Activated CD4-positive, CD25-positive, alpha-beta regulatory T cell treated with anti-CD3 and anti-CD28 coated beads, Interleukin-2, amount 50 U/mL, for 16 hours (primary cell): ENCODE measurements at places on chromosomes 2 and 18.

DNA sequence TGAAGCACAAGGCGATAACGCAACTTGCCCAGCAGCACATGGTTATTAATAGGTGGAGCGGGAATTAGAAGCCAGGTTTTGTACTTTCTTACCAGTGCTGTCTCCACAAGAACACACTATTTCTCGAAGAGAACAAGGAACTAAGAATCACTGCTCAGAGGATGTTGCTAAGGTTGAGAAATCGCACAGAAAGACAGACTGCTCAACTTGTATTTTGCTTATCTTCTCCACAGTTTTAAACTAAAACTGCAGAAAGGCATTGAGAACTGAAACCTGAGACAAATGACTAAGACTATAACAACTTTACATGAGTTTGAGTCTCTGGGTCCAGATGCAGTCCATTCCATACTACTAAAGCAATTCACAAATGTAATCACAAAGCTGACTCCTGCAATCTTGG is 6.2 kb downstream of the PRKD3 start:
- DNase-seq = no peak

GRCh38 chr18:78860117-78860516 is 119.5 kb upstream of the SALL3 start:
- no peak for DNase-seq

DNA sequence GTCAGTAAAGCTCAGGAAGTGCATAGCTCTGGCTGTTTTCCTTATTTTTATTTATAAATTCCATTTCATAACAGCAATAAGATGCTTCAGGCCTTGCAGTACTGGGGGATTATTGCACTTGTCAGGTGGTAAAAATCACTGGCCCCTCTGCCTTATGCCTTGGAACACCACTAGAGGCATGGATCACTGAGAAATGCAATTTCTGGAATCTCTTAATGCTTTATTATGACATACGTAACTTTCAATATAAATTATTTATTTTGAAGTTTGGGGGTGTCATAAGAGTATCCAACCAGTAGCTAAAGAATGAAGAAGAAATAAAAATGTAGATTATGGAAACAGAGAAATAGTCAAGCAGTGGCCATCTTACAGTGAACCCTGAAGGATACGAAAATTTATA is 183.1 kb downstream of the FIGN start:
- no peak for DNase-seq

- no peak for DNase-seq
Observed at GRCh38 chr18:3454365-3455089, 4.6 kb downstream of the TGIF1 start.

DNA sequence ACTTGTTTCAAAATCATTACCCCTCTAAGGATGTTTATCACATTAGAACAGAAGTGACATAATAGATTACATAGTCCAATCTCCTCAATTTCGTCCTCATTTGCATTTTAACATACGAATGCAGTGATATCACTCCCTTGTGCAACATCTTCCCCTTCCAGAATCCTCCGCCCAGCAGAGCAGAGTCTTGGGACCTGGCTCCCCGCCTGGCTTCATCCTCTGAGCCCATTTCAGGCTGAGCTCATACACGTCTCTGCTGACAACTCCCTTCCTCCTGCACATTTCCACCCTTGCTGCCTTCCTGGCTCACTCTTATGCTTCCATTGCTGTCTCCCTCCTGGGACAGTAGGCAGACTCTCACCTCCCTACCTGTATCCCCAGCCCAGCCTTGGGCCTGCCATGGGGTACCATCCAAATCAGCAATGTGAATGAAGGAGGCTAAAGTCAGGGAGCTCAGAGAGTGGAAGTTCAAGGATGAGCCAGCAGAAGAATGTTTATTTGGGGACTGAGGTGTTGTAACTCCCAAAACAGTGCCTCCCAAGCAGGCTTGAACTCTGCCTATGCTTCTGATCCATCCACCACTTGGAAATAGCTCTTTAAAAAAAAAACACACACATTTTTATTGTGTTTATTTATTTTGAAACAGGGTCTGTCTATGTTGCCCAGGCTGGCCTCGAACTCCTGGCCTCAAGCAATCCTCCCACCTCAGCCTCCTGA is 165.2 kb downstream of the TMEM200C start:
- no peak for DNase-seq

DNA sequence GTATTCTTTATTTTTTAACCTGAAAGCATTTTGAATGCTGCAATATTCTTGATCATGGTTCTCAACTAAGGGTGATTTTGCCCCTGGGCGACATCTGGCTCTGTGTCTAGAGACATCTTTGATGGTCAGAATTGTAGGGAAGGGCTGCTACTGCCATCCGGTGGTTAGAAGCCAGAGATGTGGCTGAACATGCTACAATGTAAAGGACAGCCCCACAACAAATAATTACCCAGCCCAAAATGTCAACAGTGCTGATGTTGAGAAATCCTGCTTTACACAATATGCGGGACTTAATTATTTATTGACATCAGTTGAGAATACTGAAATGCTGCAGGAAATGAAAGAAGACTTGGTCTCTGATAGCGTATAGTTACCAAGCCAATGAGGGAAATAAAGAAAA is 37.5 kb upstream of the SERPINB2 start:
- no peak for DNase-seq

DNA sequence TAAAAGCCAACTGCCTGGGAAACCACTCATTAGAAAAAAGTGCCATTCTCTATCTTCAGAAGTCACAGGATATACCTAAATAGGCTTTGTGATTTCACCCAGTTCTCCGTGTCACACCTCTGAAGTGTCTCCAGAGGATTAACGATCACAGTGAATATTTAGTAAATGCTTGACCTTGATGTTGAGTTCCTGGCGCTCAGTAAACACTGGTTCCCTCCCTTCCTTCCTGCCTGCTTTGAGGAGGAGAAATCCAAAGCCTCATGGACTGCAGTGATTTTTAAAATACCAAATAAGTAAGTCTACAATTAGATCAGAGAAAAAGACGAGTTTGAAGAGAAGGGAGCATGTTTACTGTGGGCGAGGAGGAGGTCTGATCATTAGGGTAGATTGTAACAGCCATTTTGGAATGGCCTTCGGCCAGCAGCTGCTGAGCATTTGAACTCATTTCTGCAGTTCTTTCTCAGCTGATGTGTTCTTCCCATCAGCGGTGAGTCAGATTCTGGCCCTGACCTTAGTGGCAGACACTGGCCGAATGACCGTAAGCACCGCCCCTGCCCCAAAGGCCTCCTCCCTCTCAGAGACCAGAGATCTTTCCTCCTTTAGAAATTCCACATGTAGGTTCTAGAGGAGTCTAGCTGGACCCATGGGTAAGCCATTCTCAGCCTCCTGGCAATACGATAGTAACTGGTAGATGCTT is 62.1 kb upstream of the SLC16A14 start:
- DNase-seq = no peak

DNA sequence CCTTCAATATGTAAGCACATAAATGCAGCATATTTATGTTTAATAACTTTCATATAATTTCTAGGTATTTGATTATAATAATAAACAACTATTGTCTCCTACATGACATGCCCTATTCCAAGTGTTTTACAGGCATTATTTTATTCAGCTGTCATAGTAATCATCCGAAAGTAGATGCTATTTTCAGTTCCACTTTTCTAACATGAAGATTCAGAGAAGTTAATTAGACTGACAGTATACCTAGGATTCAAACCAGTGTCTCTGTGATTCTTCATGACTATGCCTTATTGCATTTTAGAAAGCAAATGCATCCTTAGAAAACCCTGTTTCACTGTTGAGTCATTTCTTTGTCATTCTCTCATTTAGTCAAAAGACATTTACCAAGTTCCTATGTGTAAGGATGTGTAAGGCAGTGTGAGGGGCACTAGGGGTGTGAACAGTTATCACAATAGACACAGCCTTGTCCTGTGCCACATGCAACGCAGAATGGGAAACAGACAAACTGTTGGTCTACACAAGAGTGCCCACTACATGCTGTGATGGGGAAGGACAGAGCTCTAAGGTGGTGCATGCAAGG is 79.8 kb downstream of the DTNA start:
- DNase-seq = no peak

DNA sequence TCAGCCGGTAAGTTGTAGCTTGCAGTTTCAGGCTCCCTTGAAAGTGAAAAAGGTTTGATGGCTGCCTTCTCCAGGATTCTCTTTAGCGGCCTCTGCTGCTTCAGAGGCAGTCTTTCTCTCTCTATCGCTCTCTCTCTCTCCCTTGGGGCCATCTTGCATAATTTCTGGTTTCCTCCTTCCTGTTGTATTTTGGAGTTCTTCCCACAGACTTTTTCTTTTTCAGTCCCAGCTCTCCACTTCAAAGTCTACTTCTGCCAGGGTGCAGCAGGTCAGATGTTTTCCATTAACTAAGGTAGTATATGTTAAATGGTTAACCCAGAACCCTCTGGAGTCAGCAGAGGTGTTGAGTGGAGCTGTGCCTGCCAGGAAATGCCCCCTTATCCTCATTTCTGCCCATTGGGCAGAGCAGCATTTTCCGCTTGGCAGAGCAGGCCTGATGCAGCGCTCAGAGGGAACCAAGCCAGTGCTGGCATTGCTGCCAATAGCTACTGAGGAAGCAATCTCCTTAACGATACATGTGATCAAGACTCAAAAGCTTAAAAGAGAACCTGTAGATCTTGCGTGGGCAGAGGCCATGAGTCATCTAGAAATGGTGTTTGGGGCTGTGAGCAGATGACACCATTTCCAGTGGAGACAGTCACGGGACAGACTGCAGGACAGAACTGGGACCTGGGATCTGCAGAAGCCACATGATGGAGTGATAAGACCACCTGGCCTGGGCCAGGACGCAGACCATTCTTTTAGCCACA is 20.8 kb downstream of the DBI start:
- no peak for DNase-seq

DNA sequence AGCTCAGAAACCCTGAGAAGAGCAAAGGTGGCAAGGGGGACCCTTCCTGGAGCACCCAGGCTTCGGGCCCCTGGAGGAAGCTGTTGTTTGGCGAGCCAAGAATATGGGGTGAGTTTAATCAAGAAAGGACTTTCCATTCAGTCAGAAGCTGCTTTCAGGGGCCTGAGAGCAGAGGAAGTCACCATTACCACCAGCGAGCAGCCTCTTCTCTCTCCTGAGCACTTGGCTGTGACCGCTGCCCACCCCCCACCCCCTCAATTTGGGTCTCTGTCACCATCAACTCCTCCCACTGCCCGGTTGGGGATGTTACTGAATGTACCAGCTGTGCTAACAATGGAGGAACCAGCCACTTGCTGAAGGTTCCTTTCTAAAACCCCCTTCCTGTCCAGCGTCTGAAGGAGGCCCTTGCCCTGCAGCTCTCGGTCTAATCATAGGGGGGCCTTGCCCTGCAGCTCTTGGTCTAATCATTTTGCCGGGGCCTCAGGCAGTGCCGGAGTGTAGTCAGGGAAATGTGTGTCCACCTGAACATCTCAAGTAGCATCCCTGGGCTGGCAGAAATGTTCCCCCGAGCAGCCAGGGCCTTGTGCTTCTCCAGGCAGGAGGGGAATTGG is 943 bp downstream of the INPP5D start:
- DNase-seq = no peak

DNA sequence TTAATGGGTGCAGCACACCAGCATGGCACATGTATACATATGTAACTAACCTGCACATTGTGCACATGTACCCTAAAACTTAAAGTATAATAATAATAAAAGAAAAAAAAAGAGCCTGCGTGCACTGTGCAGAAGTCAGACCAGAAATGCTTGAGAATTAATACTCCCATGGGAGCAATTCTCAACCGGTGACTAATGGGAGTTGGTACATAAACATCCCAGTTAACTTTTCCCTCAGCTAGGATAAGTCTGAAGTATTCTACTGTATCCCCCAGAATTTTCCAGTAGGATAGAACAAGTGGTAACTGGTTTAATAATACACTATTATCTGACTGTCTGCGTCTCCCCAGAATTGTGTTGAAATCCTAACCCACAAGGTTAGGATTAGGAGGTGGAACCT is 113.6 kb upstream of the COL5A2 start:
- no peak for DNase-seq

- DNase-seq = no peak
Observed at GRCh38 chr2:53559302-53559966, 208.2 kb upstream of the CHAC2 start.

DNA sequence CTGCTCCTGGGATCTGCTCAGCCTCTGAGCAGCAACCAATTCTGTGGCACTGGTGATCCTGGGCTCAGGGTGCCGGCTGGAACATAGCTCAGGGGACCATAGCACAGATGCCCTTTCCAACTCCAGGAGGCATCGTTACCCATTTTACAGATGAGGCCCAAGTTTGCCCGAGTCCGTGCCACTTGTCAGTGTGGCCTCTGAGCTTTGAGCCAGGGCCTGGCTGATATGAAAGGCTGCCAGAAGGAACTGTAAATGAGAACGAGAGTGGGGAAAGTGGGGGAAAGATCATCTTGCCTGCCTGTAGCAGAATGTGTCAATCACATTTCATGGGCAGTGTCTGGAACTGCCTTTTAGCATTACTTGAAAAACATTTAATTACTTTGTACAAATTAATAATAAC is 23.3 kb upstream of the FOSL2 start:
- DNase-seq = no peak

- no peak for DNase-seq
Observed at GRCh38 chr2:37916512-37917082, 8.5 kb upstream of the RMDN2 start.

DNA sequence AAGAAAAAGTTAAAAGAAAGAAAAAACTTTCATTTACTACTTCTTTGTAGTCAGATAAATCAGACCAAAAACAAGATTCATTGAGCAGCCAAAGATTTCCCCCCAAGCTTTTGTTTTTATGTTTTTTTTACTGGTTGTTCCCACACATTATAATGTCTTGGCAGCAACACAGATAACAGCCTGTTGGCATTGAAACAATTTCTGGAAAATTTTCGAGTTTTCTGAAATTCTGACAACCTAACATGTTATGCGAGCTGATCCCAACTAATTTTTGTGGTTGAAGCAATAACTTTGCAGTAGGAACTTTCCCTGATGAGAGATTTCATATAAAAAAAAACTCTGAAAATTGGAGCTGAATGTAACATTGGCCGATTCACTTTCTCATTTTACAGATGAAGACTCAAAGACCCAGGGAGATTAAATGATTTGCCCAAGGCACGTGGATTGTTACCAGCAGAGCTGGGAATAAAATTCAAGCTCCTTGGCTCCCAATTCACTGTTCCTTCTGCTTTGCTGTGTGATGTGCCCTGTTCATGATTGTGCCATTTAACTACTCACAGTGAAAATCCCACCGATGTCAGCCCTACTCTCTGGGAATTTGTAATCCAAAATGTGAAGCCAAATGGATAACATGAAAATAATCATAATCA is 167.5 kb downstream of the GRB14 start:
- no peak for DNase-seq

- DNase-seq = peak; percentile 33
Observed at GRCh38 chr2:198309673-198310280, 505.4 kb downstream of the PLCL1 start.

- no peak for DNase-seq
Observed at GRCh38 chr2:68317971-68318913, 1.5 kb downstream of the CNRIP1 start.

DNA sequence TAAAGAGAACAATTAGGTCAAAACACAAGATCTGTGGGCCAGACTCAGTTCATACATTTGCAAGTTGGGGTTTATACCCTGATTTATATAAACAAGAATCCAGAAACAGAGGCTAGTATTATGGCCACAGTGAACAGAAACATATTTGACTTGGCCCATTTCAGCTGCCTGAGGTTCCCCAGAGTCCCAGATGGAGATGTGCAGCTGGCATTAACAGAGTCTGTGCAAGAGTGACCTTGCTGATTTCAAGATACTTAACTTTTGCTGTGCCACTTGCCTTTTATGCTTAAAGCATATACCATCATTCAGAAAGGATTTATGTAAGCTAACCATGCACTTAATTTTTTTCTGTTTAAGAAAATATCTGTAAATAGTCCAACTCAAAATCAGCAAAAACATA is 636.3 kb downstream of the TRIB2 start:
- DNase-seq = no peak
